ENCODE measurements at places on chromosomes 7 and 10.

- no peak for DNase-seq
These were observed 2.0 kb downstream of the BMPR1A start for GRCh38 chr10:86758189-86759072.

- no peak for DNase-seq
These were observed 4.5 kb downstream of the GPRIN2 start for GRCh38 chr10:46551701-46552525.

DNA sequence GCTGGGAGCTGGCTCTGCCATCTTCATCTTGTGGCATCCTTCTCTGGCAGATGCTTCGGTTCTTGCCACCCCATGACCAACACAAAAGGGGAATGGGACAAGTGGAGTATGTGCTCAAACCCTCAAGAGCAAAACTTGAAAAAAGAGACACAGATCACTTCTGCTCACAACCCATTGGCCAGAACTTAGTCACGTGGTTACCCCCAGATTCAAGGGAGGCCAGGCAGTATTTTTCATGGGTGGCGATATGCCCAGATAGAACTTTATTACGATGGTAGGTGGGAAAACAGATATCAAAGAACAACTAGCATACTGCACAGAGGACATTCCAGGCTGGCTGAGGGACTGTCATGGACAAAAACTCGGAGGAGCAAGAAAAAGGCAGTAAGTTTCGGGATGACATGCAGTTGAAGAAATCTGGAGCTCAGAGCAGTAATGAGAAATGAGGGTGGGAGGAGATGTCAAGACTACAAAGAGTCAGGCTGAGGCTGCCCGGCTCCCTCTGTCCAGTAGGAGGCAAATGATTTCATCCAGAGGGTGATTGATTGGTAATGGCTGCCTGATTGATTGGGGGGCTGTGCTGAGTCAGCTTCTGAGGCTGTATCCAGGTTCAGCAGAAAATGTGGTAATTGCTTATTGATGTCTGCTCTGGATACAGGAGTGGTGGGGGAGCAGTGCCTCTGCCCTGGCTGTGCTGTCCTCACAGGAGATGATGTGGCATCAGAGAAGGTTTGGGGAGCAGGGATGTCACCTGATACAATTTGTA, 25.3 kb downstream of the COL13A1 start:
- no peak for DNase-seq

DNA sequence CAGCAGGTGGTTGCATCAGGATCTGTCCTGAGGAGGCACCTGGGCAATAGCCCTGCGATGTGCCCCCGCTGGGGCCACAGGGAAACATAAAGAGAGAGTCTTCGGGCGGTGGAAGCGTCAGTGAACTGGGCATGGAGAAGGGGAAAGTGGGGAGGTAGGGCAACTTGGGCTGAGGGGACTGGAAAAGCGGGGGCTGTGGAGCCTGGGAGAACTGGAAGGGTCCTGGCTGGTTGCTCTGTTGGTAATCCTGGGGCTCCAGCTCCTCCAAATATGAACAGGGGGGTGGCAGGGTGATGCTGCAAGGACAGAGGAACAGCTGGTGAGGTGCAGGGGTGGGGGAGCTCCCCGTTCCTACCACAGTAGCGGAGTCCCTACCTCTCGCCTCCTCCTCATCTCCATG, 5.2 kb downstream of the NOBOX start:
- DNase-seq, result no peak

GRCh38 chr10:106836933-106837663, 327.4 kb downstream of the SORCS1 start:
- no peak for DNase-seq

DNA sequence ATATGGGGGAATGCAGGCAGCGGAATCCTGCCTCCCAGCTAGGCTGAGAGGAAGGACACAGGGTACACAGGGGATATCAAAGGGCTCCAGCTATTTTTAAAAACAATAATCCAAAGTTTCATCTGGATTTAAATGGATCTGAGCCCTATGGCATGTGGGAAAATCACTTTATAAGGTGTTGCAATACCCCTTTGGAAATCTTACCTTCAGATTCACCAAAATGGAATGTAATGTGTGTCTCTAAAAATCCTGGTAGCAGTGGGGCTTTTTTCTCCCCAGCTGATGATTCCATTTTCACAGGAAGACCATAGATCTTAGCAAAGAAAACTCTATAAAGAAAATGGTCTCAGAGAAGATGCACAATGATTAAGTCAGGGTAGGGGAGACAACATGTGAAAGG, 722.2 kb downstream of the PARD3 start:
- DNase-seq, result no peak

DNA sequence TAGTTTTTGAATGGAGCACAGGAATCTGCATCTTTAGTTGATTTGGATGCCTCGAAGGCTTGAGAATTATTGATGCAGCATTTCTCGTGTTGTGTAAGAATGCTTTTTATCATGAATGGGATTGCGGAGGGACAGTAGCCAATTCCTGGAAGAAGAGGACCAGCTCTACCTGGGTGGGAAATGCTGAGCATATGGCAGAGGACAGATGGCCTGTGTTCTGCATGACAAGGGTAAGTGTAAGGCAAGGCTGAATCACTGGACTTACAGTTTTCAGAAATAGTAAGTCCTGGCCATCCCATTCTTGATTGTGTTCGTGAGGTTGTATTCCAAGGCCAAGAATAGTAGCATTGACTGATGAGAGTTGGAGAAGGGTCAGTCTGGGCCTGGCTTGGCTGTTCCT, 15.9 kb downstream of the RP9 start:
- DNase-seq, result no peak

DNA sequence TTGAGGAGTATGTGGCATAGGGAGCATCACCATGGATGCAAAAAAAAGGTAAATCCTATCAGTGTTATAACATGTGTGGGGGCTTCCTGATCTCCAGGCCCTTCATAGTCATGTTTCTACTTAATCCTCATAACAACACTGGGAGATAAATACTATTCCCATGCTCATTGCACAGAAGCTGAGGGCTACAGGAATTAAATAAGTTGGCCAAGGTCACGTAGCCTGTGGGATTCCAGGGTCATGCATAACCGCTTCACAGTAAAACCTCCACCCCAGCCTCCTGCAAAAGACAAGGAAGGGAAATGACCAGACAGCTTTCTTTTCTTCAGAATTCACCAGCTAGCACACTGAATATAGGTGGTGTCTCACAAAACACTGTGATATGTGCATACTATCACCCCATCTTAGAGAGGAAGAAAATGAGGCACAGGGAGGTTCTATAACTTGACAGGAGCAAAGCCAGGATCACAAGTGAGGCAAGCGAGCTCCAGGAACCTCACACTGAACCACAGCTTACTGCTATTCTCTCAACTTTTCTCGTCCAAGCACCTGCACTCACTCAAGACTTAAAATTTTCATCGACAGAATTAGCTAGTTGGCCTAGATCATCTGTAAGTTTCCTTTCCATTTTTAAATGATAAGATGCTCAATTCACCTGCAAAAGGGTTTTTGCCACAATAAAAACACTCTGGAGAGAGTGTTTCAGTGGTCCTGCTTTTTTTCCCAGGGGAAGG, 13.4 kb downstream of the JAZF1 start:
- no peak for DNase-seq

DNA sequence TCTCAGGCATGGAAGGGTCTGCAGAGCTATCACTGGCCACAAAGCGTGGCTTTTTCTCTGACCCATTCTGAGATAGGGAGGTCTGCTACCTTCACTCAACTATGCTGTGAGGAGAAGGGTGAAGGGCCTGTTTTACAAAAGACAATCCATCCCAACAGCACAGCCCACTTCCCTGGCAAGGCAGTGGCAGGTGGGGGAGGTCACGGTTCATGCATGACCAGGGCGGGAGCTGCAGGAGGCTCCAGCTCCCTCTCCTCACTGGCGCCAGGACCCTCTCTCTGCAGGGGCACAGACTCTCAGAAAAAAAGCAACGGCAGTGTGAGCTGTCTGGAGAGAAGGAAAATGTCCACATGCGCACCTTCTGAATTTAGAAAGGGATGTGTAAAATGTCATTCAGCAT, 28.5 kb downstream of the GRB10 start:
- DNase-seq, result no peak

- no peak for DNase-seq
These were observed 26.2 kb upstream of the INPP5A start for GRCh38 chr10:132511121-132512051.

- DNase-seq, result no peak
These were observed 6.9 kb downstream of the MYOZ1 start for GRCh38 chr10:73634421-73634820.
